Left renal cortex interstitium (tissue), 4 donors: ENCODE measurements at places on chromosomes 7 and 10. TPM values are rescaled to one million over a fixed set of nuclear protein-coding genes. Genes with fewer than 3 reads are reported as not detected.

Gene ADGRA1
- 1.6 TPM for polyA plus RNA-seq

DNA sequence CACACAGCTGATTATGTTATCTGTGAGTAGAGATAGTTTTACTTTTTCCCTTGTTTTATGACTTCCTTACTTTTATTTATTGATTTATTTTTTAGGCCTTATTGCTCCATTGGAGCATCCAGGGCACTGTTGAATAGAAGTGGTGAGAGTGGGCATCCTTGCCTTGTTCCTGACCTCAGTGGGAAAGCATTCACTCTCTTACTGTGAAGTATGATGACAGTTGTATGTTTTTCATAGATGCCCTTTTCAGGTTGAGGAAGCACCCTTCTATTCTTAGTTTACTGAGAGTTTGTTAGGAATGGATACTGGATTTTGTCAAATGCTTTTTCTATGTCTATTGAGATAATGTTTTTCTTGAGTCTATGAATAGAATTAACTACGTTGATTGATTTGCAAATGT, 88.6 kb downstream of the XRCC2 start:
- DNase-seq = no peak

GRCh38 chr10:7593063-7593462, 73.7 kb downstream of the ITIH5 start:
- DNase-seq = no peak

Gene SAP25
- 1.3 TPM for polyA plus RNA-seq

- DNase-seq = no peak
Measured at GRCh38 chr7:95322396-95322795, 1.9 kb downstream of the PON1 start.

DNA sequence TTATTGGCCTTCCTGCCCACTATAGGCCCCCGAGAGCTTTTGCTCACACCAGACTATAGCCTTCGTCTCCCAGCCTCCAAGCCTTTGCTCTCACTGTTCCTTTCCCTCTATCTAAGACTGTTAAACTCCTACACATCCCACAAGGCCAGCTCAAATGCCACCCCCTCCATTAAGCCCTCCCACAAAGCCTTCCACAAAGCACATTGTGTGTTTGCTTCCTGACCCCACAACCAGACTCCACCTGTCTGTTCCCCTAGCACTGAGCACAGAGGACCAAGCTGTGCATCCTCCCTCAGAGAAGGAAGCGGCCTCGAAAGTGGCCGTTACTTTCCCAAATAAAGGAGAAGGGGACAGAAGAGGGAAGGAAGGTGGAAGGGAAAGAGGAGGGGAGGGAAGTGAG, 1.3 kb downstream of the LOXL4 start:
- no peak for DNase-seq

GRCh38 chr10:101837748-101838147, 5.9 kb downstream of the KCNIP2 start:
- no peak for DNase-seq

Gene EFCAB10
- 1.6 TPM for polyA plus RNA-seq

GRCh38 chr10:109958059-109958458, 34.7 kb upstream of the XPNPEP1 start:
- no peak for DNase-seq

GRCh38 chr7:154914308-154914995, 88.5 kb downstream of the PAXIP1 start:
- DNase-seq = no peak

Gene TRIL
- 87.1 TPM for polyA plus RNA-seq

Gene SFMBT2
- 5.2 TPM for polyA plus RNA-seq

Gene MYOZ1
- polyA plus RNA-seq = 4.7 TPM

DNA sequence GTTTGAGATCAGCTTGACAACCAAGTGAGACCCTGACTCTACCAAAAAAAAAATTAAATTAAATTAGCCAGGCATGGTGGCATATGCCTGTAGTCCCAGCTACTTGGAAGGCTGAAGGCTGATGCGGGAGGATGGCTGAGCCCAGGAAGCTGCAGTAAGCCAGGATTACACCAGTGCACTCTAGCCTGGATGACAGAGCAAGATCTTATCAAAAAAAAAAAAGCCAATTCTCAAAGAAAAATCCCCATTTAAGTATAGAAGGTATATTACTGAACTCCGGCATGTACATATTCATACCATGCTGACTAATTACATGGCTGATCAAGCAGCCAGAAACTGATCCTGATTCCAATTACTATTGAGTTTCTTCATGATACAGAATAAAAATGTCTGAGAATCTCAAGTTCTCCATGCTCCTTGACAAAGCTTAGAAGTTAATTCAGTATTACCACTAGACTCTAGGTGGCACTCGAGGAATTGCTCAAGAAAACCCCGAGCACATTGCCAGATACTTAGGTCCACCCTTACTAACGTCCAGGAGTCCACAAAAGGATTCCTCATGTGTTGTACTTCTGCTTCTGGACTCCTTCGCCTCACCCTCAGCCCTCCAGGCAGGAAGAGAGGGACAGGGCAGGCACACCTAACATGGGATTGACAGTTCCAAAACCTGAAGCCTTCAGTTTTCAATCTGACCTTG, 148.9 kb downstream of the PARD3 start:
- DNase-seq = peak; percentile 72

Gene FXYD4
- 1.5 TPM for polyA plus RNA-seq

DNA sequence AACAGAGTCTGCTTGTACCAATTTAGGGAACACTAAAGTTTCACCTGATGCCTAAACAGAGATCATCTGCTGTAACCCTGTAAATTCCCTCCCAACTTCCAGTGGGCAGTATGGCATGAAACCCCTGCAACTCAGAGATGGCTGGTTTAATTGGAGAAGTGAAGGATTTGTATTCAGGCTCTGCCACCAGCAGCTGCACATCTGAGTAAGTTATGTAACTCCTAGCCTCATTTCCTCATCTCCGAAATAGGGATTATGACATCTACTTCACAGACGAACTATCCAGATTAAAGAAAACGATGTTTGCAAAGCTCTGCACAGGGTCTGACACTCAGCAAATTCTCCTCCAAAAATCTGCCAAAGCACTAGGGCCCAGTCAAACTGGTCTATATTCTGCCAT, 493.0 kb downstream of the KCNMA1 start:
- no peak for DNase-seq

Gene KCNIP2
- polyA plus RNA-seq = 8.8 TPM

DNA sequence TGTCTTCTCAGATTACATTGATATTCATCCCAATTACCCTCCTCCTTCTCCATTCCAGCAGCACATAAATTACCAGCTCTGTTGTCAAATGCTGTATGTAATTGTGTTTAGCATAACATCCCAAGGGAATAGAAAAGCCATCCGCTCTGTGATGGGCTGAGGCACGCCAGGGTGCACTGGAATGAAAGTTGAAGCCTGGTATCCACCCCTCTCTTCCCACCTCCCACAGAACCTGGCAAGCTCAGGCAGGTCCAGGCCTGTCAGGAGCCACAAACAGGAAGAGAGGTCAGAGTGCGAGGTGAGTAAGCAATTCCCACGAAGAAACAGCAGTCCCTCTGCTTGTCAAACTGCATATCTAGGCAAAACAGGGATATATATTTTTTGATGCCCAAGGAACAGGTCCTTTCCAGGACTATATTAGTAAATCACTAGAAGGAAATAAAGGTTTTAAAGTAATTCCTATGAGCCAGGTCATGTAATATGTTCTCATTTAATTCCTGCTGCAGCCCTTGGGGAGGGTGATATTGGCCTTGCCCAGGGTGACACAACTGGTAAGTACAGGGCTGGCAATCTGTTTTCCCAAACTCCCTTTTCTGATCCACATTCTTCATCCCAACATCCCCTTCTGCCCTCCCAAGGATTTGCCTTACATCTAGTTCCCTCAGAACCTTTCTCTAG, 155.6 kb upstream of the GHITM start:
- peak; percentile 39 for DNase-seq

DNA sequence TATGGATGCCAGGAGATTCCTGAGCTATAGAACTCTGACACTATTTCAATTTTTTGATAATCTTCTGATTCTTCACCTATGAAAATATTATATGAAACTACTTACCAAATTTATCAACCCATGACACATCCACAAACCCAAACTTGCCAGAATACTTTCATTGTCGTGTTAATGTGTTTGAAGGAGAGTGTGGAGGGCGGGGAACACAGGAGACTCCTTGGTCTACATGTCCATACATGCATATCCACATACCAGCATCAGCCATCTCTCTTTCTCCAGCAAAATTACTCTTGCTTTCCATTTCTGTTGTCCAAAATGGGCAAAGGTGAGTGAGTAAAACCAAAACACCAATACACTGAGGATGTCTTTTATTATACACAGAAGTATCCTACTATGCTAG, 23.5 kb upstream of the BPGM start:
- no peak for DNase-seq

DNA sequence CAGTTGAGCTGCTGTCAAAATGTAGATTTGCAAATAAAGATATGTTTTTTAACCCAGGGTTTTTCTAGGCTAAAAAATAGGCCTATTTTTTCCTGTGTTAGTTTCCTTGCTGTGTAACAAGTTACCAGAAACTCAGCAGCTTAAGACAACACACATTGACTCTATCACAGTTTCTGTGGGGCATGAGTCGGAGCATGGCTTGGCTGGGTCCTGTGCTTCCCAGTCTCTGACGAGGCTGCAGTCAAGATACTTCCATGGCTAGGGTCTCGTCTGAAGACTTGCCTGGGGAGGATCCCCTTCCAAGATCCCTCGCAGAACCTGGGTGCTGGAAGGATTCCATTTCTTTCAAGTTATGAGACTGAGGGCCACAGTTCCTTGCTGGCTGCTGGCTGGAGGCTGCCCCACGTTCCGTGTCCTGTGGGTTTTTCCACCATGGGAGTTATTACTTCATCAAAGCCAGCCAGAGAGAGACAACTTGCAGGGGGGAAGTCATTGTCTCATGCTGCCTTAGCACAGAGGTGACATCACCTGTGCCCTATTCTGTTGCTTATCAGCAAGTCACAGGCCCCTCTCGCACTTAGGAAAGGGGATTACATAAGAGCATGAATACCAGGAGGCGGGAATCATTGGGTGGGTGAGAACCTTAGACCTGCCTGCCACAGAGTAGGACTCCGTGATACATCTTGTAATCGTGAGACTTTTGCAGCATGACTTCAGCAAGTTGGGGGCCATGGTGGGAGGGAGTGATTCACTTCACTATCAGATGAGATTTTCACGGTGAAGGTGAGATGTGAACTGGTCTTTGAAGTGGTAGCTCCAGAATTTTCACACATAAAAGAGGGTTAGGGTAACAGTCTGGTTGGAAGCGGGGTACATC, 77.9 kb downstream of the CCNY start:
- DNase-seq = no peak

DNA sequence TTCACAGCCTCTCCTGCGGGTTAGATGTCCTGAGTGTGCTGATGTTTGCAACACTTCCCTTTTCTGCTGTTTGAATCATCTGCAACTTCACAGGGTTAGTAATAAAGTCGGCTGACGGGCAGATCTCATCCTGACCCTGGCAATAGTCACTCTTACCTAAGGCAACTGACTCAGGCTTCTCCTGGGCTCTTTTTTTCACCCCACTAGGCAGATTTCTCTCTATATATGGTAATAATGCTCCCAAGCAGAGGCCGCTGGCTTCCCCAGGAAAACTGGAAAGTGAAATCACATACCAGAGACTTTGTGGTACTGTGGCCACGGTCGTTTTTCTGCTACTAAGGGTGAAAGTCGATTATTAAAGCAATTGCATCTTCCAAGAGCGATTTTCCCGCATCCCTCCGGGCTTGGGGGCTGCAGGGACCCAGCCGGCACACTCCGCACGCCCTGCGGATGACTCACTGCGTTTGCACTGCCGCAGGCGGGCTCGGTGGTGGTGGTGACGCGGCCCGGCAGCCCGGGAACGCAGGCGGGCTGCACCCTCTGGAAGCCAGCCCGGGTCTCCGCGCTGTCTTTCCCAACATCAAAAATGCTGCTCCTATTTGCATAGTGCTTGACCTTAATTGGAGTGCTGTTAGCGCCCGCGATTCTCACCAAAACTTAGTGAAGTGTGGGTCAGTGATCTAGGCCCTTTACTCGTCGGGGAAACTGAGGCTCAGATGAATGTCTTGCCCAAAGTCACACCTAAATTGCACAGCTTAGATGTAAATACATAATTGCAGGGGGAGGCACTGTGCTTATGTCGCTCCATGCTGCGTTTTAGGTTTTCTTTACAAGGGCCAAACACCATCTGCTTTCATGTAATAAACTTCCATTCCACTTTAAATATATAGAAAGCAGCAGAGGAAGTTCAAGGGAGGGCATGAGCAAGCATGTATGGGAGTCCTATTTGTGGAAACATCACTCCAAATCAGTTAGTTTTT, 47.6 kb upstream of the ITGB1 start:
- DNase-seq = no peak

DNA sequence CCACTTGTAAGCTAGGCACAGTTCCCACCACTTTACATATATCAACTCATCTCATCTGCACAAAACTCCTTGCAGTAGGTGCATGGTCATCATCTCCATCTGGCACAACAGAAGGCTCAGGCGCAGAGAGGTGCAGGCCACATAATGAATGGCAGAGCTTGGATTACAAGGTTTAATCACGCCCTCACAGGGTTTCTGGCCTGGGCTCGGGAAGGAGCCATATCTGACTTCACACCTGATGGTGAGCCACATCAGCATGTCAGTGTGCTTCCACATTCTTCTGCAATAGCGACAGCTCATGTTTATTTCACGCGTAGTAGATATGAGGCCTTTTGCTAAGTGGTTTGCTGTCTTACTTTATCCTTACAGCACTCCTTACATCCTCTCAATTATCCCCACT, 650.2 kb downstream of the INHBA start:
- DNase-seq = no peak

DNA sequence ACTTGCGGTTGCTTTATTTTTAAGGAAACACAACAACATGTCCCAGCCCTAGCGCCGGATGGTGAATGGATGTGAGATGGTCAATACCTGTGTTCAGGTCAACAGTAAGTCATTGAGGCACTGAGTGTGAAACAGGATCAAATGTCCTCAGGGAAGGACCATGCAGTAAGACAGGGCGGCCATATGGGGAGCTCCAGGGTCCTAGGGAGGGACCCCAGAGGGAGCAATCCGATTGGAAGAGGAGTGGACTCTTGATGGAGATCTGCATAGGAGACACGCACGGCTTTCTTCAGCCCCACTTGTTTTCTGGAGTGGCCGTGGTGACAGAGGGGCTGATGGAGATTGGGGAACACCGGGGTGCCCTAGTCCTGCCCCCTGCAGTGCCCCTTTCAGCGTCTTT, 423.8 kb upstream of the MKI67 start:
- no peak for DNase-seq

Gene CALY
- not detected for polyA plus RNA-seq

GRCh38 chr7:102273749-102274712, 12.6 kb upstream of the SH2B2 start:
- no peak for DNase-seq

DNA sequence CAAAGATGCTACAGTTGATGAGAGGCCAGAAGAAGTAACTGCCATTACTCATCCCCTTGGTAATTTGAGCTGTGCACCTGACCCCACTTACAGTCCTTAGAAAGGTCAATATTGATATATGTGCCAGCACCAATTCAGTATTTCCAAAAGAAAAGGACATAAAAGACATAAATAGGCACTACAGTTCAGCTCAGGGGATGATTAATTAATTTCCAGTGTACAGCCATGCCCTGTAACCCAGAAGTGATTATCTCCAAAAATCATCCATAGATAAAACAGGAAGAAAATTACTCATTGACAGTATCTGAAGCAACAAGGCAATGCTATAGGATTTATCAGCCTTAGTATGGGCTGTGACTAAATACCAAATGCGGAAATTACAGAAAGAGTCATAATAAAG, 82.4 kb downstream of the PHYHIPL start:
- DNase-seq = no peak

GRCh38 chr7:25262586-25262985, 34.3 kb upstream of the NPVF start:
- DNase-seq = no peak

Gene COL28A1
- polyA plus RNA-seq = 12.4 TPM
